ENCODE measurements at places on chromosomes 7 and 10.

GRCh38 chr10:48652344-48652743 is 32.3 kb upstream of the WDFY4 start:
- no peak for DNase-seq

GRCh38 chr7:26787701-26788100 is 76.7 kb downstream of the SKAP2 start:
- DNase-seq = no peak

DNA sequence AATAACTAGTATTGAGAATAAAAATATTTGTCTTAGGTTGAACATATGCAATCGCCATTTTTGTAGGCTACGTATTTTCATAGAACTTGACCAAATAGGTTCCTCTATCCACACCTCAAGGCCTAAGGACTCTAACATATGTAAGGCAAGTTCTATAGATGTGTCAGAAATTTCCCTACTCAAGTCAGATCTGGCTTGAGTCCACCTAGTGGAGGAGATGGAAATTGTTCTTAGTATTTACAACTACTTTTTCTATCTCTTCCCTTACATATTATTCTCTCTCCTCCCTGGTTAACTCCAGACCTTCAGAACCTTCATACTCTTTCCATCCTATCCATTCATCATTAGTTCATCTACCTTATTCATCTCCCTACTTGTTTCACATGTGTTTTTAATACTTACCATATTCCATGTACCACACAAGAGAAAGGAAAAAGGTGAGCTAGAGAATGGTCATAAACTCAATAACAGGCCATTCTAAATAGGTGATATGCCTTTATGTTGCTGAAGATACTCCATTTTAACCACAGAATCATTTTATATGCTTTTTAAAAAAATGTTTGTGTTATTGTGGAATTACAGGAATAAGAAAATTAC is 174.5 kb upstream of the HDAC9 start:
- peak; percentile 54 for DNase-seq

DNA sequence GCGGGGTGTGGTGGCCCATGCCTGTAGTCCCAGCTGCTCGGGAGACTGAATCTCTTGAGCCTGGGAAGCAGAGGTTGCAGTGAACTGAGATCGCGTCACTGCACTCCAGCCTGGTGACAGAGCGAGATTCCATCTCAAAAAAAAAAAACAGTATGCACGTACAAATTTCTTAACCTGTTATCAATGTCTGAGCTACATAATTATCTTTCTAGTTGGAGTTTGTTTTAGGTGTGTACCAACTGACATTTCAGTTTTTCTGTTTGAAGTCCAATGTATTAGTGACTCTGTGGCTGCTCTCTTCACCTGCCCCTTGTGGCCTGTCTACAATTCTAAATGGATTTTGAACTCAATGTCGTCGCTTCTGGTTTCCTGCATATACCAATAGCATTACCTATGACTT is 40.3 kb downstream of the CD36 start:
- DNase-seq = no peak

DNA sequence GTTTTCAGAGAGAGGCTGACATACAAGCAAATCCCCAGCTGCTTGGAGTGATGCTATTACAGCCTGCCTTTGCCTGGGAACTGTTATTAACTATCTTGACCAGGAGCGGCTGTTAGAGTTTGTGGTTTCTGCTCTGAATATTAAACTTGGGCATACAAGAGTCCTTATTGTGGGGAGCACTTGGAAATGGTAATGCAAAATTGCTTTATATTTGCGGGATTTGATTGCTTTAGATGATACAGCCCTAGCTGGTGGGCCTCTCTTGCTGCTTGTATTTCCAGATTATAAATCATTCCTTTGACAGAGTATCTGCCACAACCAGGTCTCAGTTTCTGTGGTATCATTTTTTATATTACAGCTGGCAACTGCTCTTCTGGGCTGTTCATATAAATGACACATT is 101.9 kb upstream of the FAM204A start:
- DNase-seq = no peak

GRCh38 chr7:31875424-31875823 is 188.4 kb downstream of the PPP1R17 start:
- no peak for DNase-seq

DNA sequence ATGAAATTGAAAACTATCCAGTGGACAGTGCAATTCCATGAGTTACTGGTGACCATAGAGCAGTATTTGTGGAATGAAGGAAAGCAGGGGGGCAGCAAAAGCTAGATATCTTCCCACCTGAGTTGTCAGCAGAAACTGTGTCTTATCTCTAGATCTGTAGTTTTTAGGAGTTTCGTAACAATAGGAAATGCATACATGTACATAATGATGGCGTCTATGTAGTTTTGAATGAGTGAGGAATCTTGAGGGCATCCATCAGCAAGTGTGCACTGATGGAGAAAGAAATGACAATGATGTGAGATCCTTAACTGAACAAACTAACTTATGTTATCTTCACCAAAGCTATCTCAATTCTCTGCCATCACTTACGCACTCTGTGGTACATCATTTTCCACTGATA is 114.5 kb downstream of the LRRC4 start:
- no peak for DNase-seq

GRCh38 chr7:114414156-114415063 is at the start of gene FOXP2:
Gene FOXP2, plus strand, starts transcription at chr7:114414815. Its CDS starts 11,697 bp downstream, at chr7:114426512.
- DNase-seq = no peak

- no peak for DNase-seq
These were observed 668.2 kb downstream of the KCNMA1 start for GRCh38 chr10:76969366-76969948.

DNA sequence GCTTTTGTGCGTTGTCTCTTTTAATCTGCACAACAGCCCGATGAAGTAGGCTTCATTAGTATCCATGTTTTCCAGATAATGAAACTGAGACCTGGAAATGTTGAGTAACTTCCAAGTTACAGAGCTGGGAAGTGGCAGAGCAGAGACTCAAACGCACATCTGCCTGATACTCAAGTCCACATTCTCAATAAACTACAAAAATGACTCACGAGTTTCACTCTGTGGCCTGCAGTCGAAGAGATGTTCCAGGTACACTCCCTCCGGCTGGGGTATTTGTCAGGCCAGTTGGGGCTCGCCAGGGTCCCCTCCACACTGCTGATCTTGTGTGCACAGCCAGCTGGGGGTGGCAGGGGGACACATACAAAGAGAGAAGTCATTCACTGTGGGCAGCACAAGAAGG is 17.7 kb upstream of the OPALIN start:
- DNase-seq = no peak

- DNase-seq = no peak
These were observed 164.4 kb upstream of the PPP2R2D start for GRCh38 chr10:131736321-131736980.

DNA sequence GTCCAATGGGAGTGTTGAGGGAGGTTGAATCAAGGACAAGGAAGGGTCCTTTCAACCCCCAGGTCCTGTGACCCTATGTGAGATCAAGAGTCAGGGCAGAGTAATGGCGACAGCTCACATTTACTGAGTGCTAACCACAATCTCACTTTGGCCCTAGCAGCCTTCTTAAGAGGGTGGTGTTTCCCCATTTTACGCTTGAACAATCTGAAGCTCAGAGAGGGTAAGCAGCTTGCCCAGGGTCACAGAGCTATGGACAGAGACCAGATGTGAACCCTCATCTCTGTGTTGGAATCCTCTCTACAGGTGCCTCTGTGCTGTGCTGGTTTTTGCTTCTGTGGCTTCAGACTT is 102.0 kb downstream of the GRK5 start:
- DNase-seq = no peak

- DNase-seq = no peak
These were observed 11.8 kb downstream of the MOSPD3 start for GRCh38 chr7:100623951-100624824.

DNA sequence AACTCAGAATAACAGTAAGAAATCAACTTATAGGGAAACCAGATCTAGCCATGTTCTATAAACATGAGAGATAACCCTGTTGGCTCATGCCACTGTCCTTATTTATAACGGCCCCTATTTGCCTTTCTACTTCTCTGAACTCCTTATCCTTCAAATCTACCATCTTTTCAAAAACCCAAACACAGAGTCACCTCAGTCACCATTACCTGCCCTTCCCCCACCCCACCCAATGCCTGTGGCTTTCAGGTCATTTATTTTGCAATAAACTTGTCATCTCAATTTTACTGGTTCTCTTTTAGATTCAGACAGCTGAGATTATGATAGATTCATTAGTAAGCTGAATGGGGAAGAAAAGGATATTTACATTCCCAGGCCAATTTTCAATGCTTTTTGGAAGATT is 53.6 kb downstream of the KMT2C start:
- DNase-seq = no peak

- DNase-seq = no peak
These were observed 96.8 kb downstream of the GLRX3 start for GRCh38 chr10:130233035-130233360.

DNA sequence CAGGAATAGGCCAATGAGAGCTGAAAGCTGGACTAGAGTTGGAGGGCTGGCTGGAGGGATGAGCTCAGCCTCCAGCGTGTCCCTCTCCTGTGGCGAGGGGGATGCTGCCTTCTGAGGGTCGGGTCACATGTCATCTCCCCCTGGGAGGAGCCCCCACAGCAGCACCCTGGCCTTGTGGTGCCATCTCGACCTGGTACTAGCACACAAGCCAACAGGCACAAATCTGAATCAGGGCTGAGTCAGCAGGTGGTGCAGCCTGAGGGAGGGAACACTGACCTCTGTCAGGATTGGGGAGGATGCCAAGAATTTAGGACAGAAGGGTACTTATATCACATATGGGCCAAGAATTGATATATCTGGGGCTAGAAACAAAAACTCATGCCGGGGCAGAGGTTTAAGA is 280.4 kb downstream of the CELF2 start:
- no peak for DNase-seq

DNA sequence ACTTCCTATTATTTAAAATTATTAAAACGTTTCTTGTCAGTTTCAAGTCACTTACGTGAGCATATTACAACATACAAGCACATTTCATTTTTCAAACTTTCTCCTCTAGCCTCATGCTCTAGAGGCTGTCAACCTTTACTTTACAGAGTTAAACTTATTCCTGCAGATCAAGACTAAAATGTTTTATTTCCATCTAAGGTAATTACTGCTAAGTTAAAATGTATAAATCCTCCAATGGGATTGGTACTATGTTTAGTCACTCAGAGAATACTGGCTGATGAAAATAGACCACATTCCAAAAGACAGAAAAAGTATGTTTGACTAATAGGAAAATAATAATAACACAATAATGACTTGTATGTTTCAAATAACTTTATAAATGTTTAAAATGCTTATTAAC is 8.4 kb upstream of the TRDMT1 start:
- DNase-seq = no peak

- DNase-seq = no peak
These were observed 283.3 kb upstream of the SEMA3A start for GRCh38 chr7:84477786-84478478.

DNA sequence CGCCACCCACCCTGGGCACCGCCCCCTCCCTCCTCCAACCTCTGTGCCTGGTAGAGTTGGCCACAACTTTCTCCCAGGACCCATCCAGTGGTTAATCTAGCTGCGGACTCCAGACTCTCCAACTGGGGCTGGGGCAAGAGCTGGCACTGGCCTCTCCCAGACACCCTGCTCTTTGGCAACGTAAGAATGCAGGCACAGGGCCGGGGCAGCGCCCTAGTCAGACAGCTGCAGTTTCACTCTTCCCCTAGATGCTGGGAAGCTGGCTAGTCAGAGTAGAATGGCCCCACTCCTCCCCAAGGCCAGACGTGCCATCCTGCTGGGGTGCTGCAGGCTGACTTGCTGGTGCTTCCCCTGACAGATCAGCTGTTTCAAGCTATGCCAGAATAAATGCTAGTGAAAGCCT is 22.1 kb downstream of the HSPA12A start:
- DNase-seq = no peak

- peak; percentile 60 for DNase-seq
These were observed 2.0 kb upstream of the HEPACAM2 start for GRCh38 chr7:93228302-93228701.

GRCh38 chr10:77907900-77908717 is 18.4 kb downstream of the DLG5 start:
- DNase-seq = no peak

DNA sequence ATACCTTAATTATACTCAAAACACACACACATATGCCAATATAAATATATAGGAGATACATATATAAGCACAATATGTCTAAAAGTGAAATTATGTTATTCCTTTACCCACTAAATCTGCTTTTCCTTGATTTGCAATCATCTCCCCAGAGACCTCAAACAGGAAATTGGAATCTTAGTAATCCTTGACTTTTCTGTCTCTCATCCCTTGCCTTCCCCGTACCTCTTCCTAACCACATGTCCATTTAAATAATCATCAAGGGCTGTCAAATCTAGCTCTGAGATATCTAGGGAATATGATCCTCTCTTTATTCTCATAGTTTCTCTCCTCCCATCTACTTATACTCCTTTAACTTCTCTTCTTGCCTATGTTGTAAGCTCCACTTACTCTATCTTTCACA is 336.6 kb downstream of the HGF start:
- DNase-seq = no peak

- DNase-seq = no peak
These were observed 300.5 kb downstream of the C7orf25 start for GRCh38 chr7:42611289-42611928.

DNA sequence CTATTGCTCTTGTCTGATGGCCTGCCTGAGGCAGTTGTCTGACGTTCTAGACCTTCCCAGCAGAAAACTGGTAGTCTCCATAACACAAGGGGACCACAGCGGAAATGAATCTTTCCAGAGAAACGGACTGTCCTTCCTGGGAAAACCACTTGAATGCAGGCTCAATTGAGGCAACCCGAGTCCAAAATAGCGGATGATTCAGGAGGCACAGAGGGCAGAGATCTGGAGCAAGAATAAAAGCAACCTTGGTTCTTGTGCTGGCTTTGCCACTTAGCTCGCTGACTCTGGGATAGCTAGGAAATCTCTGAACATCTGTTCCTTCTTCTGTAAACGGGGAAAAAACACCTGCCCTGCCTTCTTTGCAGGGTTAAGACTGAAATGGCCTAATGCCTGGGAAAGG is 178.8 kb downstream of the NEURL1 start:
- DNase-seq = no peak

GRCh38 chr7:16670021-16670420 is 24.0 kb downstream of the BZW2 start:
- DNase-seq = peak; percentile 55
